ENCODE measurements at places on chromosomes 7 and 10. TPM values are rescaled to one million over a fixed set of nuclear protein-coding genes. Genes with fewer than 3 reads are reported as not detected.

DNA sequence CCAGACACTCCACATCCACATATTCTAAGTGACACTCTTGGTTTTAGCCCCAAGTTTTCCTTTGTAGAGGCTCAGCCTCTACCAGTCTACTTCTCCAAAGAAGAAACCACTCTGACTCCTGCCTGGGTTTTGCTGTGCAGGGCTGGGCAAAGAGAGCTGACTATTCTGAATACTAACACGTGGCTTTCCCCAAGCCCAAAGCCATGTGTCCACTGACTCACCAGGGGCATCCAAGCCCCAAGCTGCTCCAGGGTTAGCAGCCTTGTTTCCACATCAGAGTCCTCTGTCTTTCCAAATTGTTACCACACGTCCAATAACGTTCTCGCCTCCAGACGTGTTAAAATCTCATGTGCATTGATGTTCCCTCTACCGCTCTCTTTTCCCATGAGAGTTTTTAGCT, 8.7 kb downstream of the GALNTL5 start:
- DNase-seq: no peak

GRCh38 chr7:109926738-109927137, 1164.2 kb upstream of the LRRN3 start:
- no peak for DNase-seq

GRCh38 chr10:75202321-75203045, 8.1 kb upstream of the VDAC2 start:
- DNase-seq: peak; percentile 56

DNA sequence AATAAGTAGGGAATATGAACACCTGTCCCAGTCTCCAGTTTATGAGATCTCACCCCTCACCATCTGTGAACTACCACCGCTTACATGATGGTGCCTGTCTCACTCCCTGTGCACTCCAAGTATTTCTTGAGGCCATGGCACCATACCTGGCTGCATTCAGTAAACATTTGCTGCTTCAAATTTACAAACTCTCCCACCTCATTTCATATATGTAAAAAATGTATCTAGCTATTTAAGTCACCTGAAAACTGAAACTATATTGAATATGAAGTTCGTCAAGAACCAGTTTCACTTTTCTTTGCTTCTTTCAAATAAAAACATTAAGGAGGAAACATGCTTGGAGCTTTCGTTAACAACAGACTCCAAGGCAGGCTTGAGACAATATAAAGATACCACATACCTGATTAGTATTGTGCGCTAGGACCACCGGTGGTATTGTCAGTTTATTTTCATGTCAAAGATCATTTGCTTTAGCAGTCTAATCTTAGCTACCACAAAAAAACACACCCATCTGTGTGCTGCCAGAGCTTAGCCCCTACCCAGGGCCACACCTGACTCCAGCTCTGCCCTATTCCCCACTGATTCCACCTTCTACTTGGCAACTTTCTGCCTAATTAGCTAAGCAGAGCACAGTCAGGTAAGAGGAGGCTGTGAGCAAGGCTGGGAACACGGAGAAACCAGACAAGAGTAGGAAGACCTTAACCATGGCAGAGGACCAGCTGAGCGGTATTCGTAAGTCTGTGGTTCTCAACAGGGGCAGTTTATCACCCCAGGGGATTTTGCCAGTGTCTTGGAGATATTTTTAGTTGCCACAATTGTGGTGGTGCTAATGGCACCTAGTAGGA, 92.0 kb downstream of the ZFAND4 start:
- no peak for DNase-seq

Gene CDK14
- 14.1 TPM for total RNA-seq
